Stimulated activated CD8-positive, alpha-beta memory T cell treated with anti-CD3 and anti-CD28 coated beads, Interleukin-4, amount 100 ng/mL, for 24 hours (primary cell): ENCODE measurements at places on chromosomes 3 and 15.

DNA sequence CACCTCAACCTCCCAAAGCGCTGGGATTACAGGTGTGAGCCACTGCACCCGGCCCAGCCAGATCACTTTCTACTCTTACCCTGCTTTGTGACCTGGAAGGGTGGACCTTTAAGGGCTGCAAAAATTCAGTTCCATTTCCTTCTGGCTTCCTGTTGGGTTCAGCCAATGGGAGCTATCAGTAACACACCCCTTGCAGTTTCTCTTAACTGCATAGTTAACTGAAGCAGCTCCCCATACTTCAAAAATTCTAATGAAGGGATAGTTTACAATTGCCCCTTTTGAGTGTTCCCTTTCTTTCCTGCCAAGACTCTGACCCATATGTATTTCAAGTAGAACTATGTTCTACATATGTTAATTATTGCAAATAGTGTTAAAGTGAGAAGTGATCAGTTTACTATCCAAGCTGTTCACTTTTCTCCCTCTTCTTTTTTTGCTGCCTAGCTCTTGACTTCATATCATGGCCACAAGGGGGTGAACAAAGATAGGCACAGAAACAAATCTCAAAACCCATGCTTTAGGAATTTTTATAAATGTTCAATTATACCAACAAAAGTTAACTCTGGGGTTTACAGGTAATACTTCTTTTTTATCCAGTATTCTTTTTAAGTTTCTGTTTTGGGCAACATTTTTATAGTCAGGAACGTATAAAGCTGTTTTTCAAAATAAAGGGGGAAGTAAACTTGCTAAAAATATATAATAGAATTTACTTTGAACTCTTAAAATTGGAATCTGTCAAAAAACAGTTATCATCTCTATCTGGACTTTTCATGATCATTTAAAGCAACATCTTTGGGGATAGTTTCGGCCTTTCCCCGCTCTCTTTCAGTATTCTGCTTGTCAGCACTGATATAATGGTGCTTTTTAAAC is 8.1 kb downstream of the PGBD4 start:
- no peak for DNase-seq

- no peak for DNase-seq
Measured at GRCh38 chr3:151635905-151636304, 97.8 kb upstream of the AADACL2 start.

DNA sequence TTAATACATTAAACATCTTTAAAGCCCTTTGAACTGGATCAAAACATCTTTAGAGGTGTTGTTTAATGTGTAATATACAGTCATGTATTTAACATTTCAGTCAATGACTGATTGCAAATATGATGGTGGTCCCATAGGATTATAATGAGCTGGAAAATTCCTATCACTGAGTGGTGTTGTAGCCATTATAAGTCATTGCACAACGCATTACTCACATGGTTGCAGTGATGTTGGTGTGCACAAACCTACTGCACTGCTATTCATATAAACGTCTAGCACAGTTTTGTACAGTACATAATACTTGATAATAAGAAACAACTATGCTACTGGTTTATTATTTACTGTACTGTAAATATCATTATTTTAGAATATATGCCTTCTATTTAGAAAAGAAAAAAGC is 75.6 kb downstream of the DTWD1 start:
- DNase-seq, result no peak

- DNase-seq, result no peak
Measured at GRCh38 chr3:63955036-63955650, 43.0 kb upstream of the SCAANT1 start.

GRCh38 chr3:156587760-156588069 is 32.8 kb upstream of the SSR3 start:
- DNase-seq, result no peak

DNA sequence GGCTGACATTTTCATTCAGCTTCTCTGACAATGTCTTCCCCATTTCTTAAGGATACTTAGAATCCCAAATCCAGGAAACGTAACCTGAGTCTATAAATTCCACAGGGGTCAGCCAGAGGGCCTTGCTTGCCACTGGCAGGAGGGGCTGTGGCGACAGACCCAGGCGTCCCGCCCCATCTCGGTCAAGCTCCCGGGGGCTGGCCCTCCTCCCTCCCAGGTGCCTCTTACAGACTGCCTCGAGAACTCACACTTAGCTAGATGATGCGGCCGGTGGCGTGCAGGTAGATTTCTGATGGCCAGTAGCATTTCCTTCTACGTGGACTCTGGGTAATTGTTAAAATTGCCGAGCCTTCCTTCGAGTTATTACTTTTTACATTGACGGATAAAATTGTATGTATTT is 172.5 kb downstream of the NSMCE3 start:
- no peak for DNase-seq

GRCh38 chr3:150480877-150481276 is 65.4 kb downstream of the SERP1 start:
- DNase-seq, result no peak

- DNase-seq, result no peak
Measured at GRCh38 chr3:129018271-129018670, 17.2 kb downstream of the EFCC1 start.

DNA sequence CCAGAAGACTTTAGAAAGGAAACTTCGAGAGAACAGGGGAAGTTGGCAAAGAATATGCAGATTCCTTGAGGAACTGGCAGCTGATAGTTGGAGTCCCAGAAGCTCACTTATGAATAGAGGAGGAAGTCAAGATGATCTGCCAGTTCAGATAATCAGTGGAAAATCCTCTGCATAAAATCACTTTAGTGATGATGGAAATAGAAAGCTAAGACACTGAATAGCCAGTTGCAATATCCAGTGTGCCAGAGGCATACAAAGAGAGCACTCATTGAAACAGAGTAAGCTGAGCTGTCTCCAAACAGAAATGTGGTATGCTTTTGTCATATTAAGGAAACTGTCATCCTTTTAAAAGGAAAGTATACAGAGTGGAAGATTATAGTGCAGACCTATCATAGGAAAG is 1207.6 kb downstream of the OTOL1 start:
- no peak for DNase-seq

GRCh38 chr3:195352895-195353488 is 82.0 kb upstream of the XXYLT1 start:
- no peak for DNase-seq
